ENCODE measurements at places on chromosomes 16 and 17. TPM values are rescaled to one million over a fixed set of nuclear protein-coding genes. Genes with fewer than 3 reads are reported as not detected.

ALDH3A1 gene
- total RNA-seq: 0.28 TPM

C16orf95 gene
- 3.4 TPM for total RNA-seq

ALDOC gene
- total RNA-seq: 121 TPM

TMED6 gene
- total RNA-seq: 0.28 TPM

KRTAP9-1 gene
- total RNA-seq: not detected

NOG gene
- total RNA-seq: 0.09 TPM

NPIPB6 gene
- 0.57 TPM for total RNA-seq

KRT9 gene
- not detected for total RNA-seq

SLX1B gene
- total RNA-seq: 2.8 TPM

TEX19 gene
- total RNA-seq: under 0.01 TPM

KCNH6 gene
- total RNA-seq: not detected

PIPOX gene
- total RNA-seq: 2.6 TPM

DOC2A gene
- 0.28 TPM for total RNA-seq

CD79B gene
- total RNA-seq: 0.43 TPM

VMO1 gene
- 0.74 TPM for total RNA-seq

VAT1L gene
- 30.9 TPM for total RNA-seq

WFIKKN2 gene
- under 0.01 TPM for total RNA-seq

USH1G gene
- total RNA-seq: under 0.01 TPM

FSCN2 gene
- total RNA-seq: 1.9 TPM

NKD1 gene
- under 0.01 TPM for total RNA-seq

GALNS gene
- 25.1 TPM for total RNA-seq

SPATA32 gene
- total RNA-seq: 0.09 TPM

CLDN9 gene
- not detected for total RNA-seq

ABI3 gene
- 0.09 TPM for total RNA-seq

KRTAP9-2 gene
- total RNA-seq: not detected

UBN1 gene
- total RNA-seq: 16.5 TPM

MYOCD gene
- total RNA-seq: 9.8 TPM

TMEM238L gene
- not detected for total RNA-seq

IGSF6 gene
- not detected for total RNA-seq

KIFC3 gene
- 61.7 TPM for total RNA-seq

All from smooth muscle cell of bladder (primary cell).